ENCODE measurements at places on chromosomes 3 and 15.

GRCh38 chr15:63093486-63094205 is 28.0 kb upstream of the LACTB start:
- peak; percentile 71 for DNase-seq

- DNase-seq: no peak
Observed at GRCh38 chr15:70478251-70478990, 284.9 kb downstream of the UACA start.

DNA sequence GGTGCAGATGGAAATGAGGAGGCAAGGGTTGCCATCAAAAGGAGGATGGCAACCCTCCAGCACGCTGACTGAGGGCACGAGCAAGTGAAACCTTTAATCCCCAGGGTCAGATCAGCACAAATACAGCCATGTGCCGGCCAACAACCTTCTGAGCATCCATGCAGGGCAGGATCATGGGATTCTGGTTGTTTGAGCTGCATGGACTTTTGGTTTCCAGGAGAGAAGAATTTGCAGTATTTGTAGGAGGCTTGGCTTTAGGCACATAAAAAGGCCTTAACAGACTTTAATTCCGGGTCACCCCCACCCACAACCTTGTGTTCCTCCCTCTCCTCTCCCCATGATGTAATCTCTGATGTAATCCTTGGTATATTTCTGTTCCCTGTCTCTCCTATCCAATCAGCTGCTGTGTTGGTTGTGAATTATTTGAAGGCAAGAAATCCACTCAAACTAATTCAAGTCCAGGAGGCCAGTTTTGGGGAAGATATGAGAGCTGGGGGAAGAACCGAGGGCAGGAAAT is 254.3 kb downstream of the SHQ1 start:
- no peak for DNase-seq

DNA sequence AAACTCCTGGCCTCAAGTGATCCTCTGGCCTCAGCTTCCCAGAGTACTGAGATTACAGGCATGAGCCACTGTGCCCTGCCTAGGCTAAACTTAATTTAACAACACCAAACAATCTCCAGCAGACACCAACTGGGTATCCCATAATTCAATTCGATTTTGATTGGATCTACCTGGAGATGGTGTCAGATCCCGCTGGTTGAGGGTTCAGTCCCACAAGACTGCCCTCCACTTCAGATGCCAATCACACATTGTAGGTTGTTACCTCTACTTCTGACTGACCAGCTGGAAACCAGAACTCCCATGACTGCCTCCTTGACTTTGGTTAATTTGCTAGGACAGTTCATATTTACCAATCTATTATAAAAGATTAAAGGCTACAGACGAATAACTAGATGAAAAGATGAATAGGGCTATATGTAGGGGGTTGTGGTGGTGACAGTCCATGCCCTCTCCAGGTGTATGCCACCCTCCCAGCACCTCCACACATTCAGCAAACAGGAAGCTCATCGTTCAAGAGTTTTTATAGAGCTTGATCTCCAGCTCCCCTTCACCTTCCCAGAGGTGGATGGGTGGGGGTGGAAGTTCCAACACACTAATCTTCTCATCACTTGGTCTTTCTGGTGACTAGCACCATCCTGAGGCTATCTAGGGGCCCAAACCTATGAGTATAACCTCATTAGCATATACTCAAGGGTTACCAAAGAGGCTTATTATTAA is 9.3 kb downstream of the B2M start:
- no peak for DNase-seq

DNA sequence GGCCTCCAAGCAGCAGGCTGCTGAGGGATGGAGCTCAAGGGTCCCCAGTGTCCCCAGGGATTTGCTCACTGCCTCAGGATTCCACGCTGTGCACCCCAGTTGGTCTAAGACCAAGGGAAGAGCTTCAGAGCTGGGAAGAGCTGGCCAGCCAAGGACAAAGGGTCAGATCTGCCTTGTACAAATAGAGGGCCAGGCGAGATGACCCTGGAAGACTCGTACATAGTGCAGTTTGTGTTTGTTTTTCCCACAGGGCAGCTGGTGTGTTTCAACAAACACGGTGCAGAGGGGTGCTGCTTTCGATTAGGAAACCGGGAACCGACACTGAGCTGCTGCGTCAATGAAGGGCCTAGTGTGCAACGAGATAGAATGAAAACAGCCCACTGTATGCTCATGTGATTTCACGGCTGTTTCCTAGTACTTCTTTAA is 56.1 kb upstream of the TRPM1 start:
- no peak for DNase-seq

DNA sequence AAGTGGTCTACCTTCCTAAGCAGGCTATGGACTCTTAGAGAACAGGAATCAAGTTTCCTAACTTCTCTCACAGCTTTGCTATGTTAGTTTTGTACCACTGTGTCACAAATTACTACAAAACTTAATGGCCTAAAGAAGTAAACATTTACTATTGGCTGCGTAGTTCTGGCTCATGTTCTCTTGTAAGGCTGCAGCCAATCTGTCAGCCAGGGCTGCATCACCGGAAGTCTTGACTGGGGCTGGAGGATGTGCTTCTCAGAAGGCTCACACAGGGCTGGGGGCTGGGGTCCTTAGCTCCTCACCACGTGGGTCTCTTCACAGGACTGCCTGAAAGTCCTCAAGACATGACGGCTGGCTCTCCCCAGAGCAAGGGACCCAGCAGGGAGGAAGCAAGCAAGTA is 15.5 kb downstream of the STIMATE start:
- DNase-seq: no peak

- DNase-seq: peak; percentile 70
Observed at GRCh38 chr15:78308422-78309032, 9.1 kb upstream of the SKIC8 start.

DNA sequence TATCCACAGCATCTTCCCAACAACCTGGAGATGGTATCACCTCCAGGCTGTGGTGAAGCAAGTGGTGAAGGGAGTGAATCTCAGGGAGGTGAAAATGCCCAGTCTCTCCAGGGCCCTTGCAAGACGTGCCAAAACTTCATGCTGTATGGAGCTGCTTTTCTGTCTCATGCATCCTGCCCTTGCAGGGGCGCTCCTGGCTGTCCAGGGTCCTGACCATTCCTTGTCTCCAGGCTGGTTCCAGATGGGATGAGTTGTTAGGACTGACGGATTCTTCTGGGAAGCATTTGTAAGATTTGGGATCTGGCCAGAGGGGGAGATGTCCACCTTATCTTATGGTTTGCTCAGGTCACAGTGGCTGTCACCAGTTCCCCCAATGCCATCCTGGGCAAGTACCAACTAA is 15.8 kb downstream of the TGM4 start:
- no peak for DNase-seq

- DNase-seq: peak; percentile 78
Observed at GRCh38 chr3:67083277-67083676, 85.2 kb downstream of the KBTBD8 start.

- DNase-seq: no peak
Observed at GRCh38 chr15:82111918-82112317, 66.1 kb upstream of the MEX3B start.

DNA sequence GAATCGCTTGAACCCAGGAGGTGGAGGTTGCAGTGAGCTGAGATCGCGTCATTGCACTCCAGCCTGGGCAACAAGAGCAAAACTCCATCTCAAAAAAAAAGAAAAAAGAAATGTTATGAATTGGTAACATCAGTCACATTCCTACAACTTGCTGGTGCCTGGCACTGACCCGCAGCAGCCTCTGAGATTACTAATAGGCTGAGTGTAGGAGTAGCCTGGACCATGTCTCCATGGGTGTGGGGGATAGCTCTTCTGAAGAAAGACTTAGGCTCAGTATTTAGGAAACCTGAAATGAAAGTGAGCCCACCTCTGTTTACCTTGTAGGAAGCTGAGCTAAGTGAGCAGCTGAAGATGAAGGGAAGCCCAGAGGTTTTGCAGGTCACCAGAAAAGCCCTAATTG is 148.3 kb downstream of the LRRC28 start:
- DNase-seq: no peak

- DNase-seq: no peak
Observed at GRCh38 chr3:122640437-122640999, 40.1 kb upstream of the PARP14 start.

DNA sequence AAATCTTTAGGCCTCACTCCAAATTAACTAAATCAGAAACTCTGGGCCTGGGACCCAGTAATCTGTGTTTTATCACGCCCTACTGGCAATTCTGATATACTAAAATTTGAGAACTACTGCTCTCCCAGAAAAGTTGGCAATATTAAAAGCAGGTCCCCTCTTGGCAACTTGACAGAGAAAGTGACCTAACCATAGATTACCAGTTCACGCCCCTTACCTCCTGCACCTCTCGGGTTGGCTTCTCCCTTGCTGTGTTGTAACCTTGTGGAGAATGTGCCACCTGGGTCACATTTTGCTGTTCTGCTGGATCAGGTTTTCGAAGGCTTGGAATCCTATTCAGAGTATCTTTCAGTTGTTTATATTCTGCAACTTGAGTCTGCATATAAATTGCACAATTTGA is 59.1 kb downstream of the GOLIM4 start:
- DNase-seq: no peak

DNA sequence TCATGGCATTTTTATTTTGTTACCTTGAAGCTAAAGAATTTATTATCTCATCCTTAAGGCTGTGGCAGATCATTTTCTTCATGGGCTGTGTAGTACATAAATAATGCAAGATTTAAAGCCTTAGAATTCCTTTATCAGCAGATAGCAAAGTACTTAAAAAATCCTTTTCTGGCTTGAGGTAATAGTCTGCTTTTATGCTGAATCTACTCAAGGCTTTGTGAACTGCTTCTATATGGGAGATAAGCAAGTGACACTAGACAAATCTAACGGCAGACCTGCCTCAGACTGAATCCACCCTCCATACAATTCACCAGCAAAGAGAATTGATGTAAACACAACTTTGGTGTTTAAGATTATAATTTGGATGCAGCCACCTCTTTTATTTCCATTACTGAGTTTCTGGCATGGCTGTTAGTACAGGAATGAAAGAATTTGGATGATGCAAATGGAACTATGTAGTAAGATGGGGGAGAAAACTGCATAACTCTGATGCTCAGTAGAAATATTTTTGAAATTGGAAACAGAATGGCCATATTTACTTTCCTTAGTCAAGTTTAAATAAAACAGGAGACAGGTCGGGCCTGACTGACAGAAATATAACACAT is 1121.5 kb downstream of the NAALADL2 start:
- DNase-seq: no peak

GRCh38 chr3:78880603-78881461 is 887.0 kb downstream of the ROBO1 start:
- no peak for DNase-seq

- DNase-seq: no peak
Observed at GRCh38 chr3:14867936-14868570, 49.3 kb downstream of the FGD5 start.

- DNase-seq: no peak
Observed at GRCh38 chr3:46112296-46112695, 85.0 kb upstream of the XCR1 start.
